ENCODE measurements at places on chromosomes 7 and 10. TPM values are rescaled to one million over a fixed set of nuclear protein-coding genes. Genes with fewer than 3 reads are reported as not detected.

The CTAGE6 gene
- total RNA-seq: 0.36 TPM

The HEPACAM2 gene
- total RNA-seq: not detected

The NEBL gene
- 0.51 TPM for total RNA-seq

The SVIL gene
- total RNA-seq: 4.6 TPM

The RADIL gene
- 0.17 TPM for total RNA-seq

The OR2A42 gene
- not detected for total RNA-seq

The BEND7 gene
- total RNA-seq: not detected

The SYT15 gene
- 0.63 TPM for total RNA-seq

The ZP3 gene
- total RNA-seq: 1.5 TPM

The STEAP1B gene
- 0.23 TPM for total RNA-seq

The SPDYE11 gene
- not detected for total RNA-seq

All from activated CD8-positive, alpha-beta memory T cell treated with anti-CD3 and anti-CD28 coated beads for 36 hours (primary cell).